ENCODE measurements at places on chromosomes 11 and 22.

GRCh38 chr11:11978792-11979487 is 29.5 kb downstream of the DKK3 start:
- no peak overlapping the region for H3K4me3 ChIP-seq
- peaks cover 34% of the 10 kb centered on the region for H3K36me3 ChIP-seq
- no peaks in the 10 kb centered on the region for H3K27me3 ChIP-seq
- no peak for DNase-seq
- peaks cover 78% of the 10 kb centered on the region for H3K4me1 ChIP-seq
- peak overlapping the region; percentile 72 for H3K27ac ChIP-seq

GRCh38 chr11:100575860-100576717 is 111.0 kb upstream of the ARHGAP42 start:
- no peaks in the 10 kb centered on the region for H3K4me1 ChIP-seq
- no peaks in the 10 kb centered on the region for H3K27me3 ChIP-seq
- H3K4me3 ChIP-seq: no peak overlapping the region
- no peaks in the 10 kb centered on the region for H3K36me3 ChIP-seq

DNA sequence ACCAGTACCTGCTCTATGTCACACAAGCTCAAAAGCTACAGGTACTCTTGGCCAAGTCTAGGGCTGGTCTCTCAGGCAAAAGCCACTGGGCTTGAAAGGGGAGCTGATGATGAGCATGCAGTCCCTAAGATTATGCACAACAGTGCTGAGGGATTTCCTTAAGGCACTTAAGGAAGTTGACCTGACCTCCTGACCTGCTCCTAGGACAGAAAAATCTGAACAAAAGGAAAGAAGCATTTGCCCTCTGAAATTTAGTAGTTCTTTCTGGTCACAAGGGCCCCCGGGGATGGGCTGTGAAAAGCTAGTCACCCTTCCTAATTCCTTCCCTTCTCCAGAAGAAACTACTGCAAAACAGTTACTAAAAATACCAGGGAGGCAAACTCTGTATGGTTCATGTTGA is 83.6 kb upstream of the PHOX2A start:
- peaks cover 3% of the 10 kb centered on the region for H3K4me1 ChIP-seq
- H3K27ac ChIP-seq: no peak overlapping the region
- no peaks in the 10 kb centered on the region for H3K27me3 ChIP-seq
- no peak overlapping the region for H3K4me3 ChIP-seq
- no peak for DNase-seq

DNA sequence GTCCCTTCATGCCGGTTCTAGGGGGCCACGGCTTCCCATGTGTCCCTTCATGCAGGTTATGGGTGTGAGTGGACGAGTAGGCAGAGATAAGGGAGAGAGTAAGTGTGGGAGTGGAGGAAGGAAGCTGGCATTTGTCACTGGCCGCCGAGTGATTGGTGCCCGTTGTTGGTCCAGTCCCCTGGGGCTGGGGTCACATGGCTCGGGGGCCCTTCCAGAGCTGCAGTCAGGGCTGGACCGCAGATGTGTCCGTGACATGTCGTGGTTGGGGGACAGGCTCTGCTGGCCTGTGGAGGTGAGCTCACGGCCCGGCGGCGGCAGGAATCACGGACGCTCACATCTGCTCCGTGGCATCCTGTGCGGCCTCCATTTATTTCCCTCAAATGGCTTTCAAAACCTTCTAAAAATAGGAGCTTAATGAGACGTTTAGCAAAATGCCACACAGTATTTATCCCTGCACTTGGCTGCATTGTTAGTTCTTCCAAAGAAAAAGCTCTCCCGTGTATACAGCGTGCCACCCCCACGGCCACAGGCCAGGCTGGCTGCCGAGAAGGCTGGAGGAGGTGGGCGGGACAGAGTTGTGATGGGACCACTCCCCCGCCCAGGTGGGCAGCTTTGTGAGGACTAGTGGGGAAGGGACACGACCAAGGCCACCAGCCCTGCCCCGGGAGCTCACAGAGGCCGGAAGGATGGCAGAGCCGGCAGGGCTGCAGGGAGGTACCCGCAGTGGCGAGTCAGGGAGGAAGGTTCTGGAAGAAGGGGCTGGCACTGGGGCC is 386.7 kb downstream of the TBC1D22A start:
- peaks cover 19% of the 10 kb centered on the region for H3K4me1 ChIP-seq
- no peaks in the 10 kb centered on the region for H3K27me3 ChIP-seq

- no peak for DNase-seq
- H3K4me1 ChIP-seq: no peaks in the 10 kb centered on the region
- no peak overlapping the region for H3K27ac ChIP-seq
- peaks cover 71% of the 10 kb centered on the region for H3K36me3 ChIP-seq
- no peak overlapping the region for H3K4me3 ChIP-seq
Measured at GRCh38 chr22:20881869-20882815, 23.3 kb downstream of the SNAP29 start.

GRCh38 chr11:75955443-75955842 is 140.4 kb downstream of the UVRAG start:
- H3K27ac ChIP-seq: no peak overlapping the region
- H3K4me1 ChIP-seq: no peaks in the 10 kb centered on the region
- no peak for DNase-seq

DNA sequence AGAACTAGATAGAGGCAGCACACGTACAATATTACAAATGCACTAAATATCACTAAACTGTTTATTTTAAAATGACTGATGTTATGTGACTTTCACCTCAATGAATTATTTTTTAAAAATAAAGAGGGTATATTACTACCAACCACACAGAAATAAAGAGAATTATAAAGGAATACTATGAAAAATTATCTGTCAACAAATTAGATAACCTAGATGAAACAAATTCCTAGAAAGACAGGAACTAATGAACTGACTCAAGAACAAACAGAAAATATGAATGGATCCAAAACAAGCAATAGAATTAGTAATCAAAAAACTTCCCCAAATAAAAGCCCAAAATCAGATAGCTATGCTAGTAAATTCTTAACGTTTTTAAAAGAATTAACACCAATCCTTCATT is 10.3 kb downstream of the ZNF280B start:
- H3K27ac ChIP-seq: no peak overlapping the region
- no peak overlapping the region for H3K4me3 ChIP-seq
- peaks cover 16% of the 10 kb centered on the region for H3K36me3 ChIP-seq
- DNase-seq: no peak
- H3K27me3 ChIP-seq: no peaks in the 10 kb centered on the region

- no peak for DNase-seq
- no peaks in the 10 kb centered on the region for H3K36me3 ChIP-seq
- peaks cover 3% of the 10 kb centered on the region for H3K4me1 ChIP-seq
Measured at GRCh38 chr11:92775003-92775676, 194.3 kb upstream of the MTNR1B start.

DNA sequence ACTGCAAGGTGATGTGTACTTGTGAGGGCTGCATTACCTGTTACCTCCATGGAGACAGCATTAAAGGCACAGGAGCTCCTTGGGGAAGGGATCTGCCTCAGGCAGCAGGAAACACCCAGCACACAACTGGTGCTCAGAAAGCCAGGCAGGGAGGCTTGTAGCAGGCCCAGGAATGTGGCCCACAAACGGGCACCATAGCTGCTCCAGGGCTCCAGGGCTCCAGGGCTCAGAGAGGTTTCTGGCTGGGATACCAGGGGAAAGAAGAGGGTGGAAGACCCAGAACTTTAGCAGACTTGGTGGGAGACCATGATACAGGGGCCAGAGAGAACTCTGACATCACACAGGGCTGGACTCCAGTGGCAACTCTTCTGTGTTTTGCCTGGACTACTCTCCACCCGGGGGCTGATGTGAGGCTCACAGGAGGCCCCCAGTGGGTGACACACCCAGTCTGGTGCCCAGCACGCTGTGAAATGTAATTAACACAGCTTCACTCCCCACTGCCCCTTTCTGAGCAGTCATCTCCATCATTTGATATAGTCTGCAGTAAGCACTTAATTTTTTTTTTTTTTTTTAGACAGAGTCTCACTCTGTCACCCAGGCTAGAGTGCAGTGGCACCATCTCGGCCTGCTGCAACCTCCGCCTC is 14.7 kb upstream of the SULT4A1 start:
- no peak overlapping the region for H3K27ac ChIP-seq
- no peaks in the 10 kb centered on the region for H3K36me3 ChIP-seq
- DNase-seq: no peak
- H3K4me1 ChIP-seq: no peaks in the 10 kb centered on the region
- H3K27me3 ChIP-seq: no peaks in the 10 kb centered on the region

DNA sequence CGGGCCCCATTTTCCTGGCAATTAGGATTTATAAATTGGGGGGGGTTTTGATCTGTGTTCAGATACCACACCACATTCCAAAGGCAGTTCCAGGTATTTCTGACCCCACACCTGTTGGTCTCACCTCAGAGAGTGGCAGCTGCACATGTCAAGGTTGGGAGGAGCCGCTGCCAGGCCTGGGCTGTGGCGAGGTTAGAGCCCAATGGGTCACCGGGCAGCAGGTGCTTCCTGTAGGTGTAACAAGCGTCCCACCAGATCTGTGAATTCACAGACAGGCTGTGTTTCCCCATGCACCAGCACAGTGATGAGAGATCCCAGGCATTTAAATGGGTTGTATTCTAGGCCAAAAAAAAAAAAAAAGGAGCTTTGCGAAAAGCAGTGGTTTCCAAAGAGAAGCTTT is 58.6 kb downstream of the CABIN1 start:
- H3K27ac ChIP-seq: no peak overlapping the region
- no peak overlapping the region for H3K4me3 ChIP-seq
- peaks cover 62% of the 10 kb centered on the region for H3K36me3 ChIP-seq
- H3K27me3 ChIP-seq: no peaks in the 10 kb centered on the region

GRCh38 chr11:77187776-77188632 is 60.0 kb downstream of the MYO7A start:
- peaks cover 3% of the 10 kb centered on the region for H3K36me3 ChIP-seq
- H3K4me1 ChIP-seq: peaks cover 20% of the 10 kb centered on the region
- H3K27me3 ChIP-seq: no peaks in the 10 kb centered on the region
- H3K27ac ChIP-seq: no peak overlapping the region
- H3K4me3 ChIP-seq: no peak overlapping the region

Measured in spinal cord (tissue), 10 donors.